ENCODE measurements at places on chromosomes 4 and X.
A peak's percentile ranks its signal among the peaks of the same experiment; 100 is the strongest.

DNA sequence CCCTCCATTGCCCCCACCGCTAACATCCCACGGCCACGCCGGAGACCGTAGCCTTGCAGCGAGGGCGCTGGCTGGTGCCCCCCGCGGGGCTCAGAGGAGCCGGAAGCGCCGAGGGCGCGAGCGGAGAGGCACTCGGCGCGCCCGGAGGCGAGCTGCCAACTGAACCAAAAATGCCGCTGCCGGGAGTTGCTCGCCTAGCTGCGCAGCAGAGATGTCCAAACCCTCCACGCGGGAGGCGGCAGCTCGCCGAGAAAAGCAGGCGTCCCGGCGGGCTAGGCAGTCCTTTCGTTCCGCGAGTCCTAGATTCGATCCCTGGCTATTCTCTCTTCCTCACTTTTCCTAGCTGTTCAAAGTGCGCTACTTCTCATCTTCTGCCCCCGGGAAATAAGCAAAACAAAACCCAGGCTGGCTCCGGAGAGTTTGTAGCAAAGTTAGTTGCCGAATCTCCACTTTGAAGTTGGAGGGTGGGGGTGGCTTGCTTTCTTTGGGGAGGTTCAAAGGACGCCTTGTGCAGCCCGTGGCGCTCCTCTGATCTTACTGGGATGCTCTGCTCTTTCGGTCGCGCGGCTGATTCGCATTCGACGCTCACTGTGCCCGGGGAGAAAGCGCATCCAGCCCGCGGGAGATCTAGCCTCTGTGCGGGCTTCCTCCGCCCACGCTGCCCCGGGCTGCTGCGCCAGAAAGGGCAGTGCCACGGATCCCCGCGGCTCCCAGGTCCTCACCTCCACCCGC, 723 bp downstream of the NKX6-1 start:
- no peak for DNase-seq

- DNase-seq, result no peak
Observed at GRCh38 chr4:78379991-78380729, 171.4 kb upstream of the ANXA3 start.

DNA sequence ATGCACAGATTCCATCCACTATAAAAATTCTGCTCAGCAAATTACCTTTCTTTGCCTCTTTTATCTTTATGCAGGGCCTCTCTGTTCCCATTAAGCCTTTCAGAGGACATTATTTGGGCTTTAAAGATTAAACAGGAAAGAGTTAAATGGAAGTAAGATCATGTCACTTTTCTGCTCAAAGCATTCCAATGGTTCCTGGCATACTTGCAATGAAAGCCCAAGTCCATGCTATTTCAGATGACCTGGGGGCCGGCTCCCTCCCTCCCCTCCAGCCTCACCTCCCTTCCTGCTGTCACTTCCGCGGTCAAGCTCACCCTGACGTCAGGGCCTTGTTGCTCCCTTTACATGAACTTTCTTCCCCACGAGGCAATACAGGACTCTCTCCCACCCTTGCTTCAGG, 125.5 kb downstream of the C4orf51 start:
- DNase-seq, result no peak

DNA sequence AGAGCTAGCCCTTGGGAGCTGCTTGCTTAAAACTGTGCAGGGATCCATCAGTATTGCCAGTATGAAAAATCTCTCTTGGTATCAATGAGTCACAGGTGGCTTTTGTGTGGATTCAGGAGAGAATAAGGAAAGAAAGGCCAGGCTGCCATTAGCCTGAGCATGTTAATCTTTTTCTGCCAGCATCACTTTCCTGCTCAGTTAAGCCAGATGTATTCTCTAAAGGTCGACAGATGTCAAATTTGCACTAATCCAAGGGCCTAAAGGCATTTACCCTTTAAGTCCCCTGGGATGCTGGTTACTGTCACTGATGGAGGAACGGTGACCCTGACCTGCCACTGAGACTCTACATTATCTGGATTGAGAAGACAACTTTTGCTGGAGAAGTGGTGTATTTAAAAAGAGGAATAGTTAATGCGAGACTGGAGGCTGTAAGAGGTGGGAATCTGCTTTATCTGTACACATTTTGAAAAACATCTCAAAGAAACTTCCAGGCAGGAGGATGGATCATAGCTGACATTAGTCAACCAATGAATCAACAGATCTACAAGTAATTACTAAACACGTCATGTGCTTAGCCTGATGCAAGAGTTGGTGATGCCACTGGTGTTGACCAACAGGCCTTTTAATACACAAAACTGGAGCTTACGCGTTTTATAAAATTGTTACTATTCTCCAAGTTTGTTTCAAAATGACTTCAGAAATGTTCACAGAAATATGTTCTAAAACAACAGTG, 241.4 kb upstream of the ANXA3 start:
- no peak for DNase-seq

DNA sequence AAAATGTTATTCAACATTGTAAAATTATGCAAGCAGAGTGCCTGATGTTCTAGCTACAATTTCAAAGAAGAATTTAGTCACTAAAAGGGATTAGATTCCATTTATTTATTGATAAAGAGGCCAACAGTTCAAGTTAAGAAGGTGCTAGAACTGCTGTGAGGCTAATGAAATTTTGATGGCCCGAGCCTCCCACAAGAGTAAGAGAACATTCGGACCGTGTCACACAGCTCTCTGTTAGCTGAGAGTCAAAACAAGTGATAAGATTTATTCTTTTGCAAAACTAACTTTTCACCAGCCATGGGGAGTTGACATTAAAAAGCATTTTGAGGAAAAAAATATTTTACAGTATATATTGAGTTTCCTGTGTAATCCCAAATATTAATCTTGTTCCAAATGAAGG, 106.8 kb downstream of the TENM3 start:
- no peak for DNase-seq

DNA sequence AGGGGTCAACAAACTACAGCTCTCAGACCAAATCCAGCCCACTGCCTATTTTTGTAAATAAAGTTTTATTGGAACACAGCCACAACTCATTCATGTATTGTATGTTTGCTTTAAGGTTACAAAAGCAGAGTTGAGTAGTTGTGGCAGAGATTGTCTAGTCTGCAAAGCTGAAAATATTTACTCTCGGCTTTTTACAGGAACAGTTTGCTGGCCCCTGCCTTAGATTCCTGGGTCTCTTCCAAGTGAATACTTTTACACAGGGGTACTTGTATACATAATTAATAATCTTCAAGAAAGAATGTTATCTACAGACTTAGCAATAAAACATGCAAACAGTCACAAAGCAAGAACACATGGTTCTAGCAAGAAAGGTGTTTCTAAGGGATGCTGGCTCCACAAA, 154.2 kb downstream of the AMELX start:
- DNase-seq, result no peak

GRCh38 chrX:17185431-17185830, 189.6 kb upstream of the NHS start:
- DNase-seq, result no peak

GRCh38 chr4:164935363-164935762, 42.1 kb downstream of the TRIM61 start:
- peak; percentile 40 for DNase-seq

DNA sequence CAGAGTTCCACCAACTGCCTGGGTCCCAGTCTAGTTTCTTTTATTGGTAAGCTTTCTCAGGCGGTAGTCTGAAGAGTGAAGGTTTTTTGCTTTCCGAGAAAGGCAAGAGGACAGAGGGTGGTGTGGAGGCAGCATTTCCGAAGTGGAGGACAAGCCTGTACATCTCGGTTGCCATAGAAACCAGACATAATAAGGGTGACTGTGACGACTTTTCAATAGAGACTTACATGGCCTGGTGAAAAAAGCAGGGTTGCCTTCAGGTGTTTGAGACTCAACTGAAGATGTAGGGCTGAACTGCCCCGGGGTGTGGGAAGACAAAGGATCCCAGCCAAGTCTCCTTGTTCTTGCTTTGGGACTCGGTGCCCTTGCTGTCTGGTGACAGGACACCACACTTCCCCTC, 53.6 kb upstream of the RAB40AL start:
- DNase-seq, result no peak

GRCh38 chr4:1030559-1030958, 19.1 kb downstream of the FGFRL1 start:
- DNase-seq, result no peak

- DNase-seq, result no peak
Observed at GRCh38 chr4:83025563-83025962, 9.4 kb upstream of the COPS4 start.

DNA sequence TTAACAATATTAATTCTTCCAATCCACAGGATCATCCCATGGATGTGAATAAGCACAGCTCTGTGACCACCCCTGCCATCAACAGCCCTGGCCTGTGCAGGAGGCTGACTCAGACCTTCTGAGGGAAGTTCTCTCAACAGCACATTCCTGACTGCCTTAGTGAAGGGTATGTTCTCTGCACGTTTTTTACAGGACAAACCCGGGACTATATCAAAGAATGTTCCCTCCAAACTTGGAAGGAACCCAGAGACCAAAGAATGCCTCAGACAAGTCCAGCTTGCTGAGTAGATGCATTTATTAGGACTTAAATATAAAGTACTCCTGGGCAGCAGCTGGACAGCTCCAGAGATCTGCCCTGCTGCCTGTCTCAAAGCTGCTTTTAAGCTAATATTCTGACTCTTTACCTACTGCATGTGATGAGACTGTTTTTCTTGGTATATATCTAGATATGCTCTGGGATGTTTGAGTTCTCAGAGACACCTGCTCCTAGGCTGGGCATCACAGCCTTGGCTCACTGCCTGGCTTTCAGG, 1127.8 kb upstream of the PRKX start:
- DNase-seq, result no peak

DNA sequence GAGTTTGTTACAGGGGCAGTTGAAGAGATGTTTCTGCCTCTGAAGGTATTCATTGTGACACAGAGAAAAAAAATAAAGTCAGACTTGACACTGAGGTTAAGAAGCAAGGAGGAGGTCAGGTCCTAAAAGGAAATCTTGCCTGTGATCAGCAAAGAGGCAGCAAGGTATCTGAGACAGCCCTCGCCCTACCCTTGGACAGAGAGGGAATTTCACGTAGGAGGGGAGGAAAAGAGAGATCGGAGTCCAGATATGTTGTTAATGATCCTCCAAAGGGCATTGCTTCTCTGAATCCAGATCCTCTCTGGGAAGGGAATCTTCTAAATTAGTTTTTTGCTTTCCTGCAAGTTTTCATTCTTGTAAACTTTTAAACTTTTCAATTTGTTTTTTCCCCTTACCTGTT, 15.3 kb upstream of the PRR27 start:
- no peak for DNase-seq

GRCh38 chr4:55438314-55438713, 42.6 kb downstream of the TMEM165 start:
- no peak for DNase-seq

- no peak for DNase-seq
Observed at GRCh38 chrX:1336331-1336943, at the start of gene IL3RA. Gene IL3RA (plus strand): TSS chrX:1336785. CDS start chrX:1341766, 4,981 bp downstream.

GRCh38 chrX:150546711-150547153, 21.7 kb upstream of the MTM1 start:
- DNase-seq, result no peak

DNA sequence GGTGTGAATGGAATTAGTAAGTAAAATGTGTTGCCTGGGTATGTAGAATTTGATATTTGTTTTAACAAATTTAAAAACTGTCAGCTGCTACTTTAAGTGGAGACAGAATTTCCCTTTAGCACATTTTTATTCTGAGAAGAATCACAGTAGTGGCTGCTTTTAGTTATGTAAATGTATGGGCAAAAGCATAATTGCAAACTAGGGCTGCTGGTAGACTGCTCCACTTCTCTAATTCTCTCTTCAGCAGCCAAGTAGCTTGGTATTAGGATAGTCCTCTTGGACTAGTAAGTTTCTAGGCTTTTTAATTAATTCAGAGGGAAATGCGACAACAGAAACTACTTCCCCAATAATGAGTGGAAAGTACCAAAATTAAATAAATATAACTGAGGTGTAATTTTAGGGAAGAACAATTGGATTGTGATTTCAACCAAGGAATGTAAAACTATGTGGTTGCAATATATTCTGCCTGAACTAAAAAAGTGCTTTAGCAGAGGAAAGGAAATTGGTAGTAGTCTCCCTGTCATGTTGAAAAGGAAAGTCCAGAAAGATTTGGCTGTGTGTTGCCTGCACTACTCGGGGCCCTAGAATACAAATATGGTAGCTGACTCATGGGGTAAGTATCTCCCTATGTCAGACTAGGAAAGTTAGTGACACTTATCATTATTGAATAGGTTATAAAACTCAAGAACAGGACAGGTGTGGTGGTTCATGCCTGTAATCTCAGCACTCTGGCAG, 9.2 kb upstream of the EIF4E start:
- no peak for DNase-seq

GRCh38 chrX:75061701-75062100, 94.4 kb downstream of the ABCB7 start:
- DNase-seq, result no peak

- DNase-seq, result no peak
Observed at GRCh38 chrX:24260842-24261550, 52.9 kb downstream of the SUPT20HL2 start.

DNA sequence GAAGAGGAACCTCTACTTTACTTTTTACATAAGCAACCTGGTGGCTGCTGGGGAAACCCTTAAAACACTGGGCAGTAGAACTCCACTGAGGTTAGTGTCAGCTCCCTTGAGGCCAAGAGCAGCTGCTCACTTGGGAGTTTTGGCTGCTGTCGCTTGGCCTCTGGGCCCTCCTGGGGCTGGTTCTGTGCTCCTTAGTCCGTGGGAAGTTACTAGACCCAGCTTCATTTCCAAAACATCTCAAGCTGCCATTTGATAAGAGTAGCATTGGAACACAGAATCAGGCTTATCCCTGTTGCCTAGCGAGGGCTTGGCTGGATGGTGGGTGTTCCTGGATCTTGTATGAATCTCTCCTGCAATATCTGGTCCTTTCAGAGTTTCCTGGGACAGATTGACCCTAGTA, 26.1 kb downstream of the RNF4 start:
- no peak for DNase-seq

GRCh38 chr4:184343502-184344177, 126.0 kb upstream of the ENPP6 start:
- no peak for DNase-seq

DNA sequence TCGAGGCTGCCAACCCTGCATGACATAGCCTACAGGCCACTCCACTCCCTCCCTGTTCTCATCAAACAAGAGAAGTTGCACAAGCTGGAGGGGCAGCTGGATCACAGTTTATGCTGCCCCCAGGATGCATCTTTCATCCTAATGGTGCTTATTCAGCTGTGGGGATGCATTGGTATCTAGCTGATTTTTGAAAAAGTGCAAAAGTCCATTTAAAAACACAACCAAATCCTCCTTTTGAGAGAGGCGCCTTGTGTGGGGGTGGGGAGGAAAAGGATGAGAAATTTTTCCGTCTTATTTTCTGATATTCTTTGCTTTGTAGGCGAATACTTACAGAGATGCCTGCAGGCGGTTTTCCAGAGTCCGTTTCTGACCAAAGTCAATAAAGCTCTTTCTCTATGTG, 276.4 kb upstream of the BOD1L1 start:
- no peak for DNase-seq

DNA sequence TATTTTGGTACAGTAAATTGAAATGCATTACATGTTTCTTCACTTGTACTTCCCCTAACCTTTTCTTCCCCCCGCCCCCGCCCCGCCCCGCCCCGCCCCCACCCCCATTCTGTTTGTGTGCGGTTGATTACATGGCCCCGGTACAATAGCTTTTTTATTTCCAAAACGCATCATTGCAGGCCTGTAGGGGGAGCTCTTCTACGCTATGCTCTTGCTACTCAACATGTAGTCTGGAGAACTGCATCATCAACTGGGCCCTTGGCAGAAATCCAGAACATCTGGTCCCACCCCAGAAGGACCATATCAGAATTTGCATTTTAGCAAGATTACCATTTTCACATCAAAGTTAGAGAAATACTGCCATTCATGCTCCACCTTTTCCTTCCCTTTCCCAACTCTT, 333.3 kb upstream of the DDX53 start:
- no peak for DNase-seq

GRCh38 chr4:163164591-163164990, 2.1 kb downstream of the NAF1 start:
- DNase-seq, result no peak

- no peak for DNase-seq
Observed at GRCh38 chr4:159248384-159249178, 145.7 kb downstream of the RAPGEF2 start.
